ENCODE measurements at places on chromosomes 1 and 21. TPM values are rescaled to one million over a fixed set of nuclear protein-coding genes. Genes with fewer than 3 reads are reported as not detected.

Gene UBE2G2
- 62.0 TPM for total RNA-seq

Gene TYW3
- total RNA-seq, result 21.1 TPM

Gene COL8A2
- 3.8 TPM for total RNA-seq

Gene OR2L3
- total RNA-seq, result not detected

Gene PRAMEF25
- total RNA-seq, result not detected

Gene SMIM11
- total RNA-seq, result 13.1 TPM

Gene IGFN1
- not detected for total RNA-seq

Gene TMEM240
- total RNA-seq, result 4.6 TPM

Gene SLC26A9
- 11.3 TPM for total RNA-seq

DNA sequence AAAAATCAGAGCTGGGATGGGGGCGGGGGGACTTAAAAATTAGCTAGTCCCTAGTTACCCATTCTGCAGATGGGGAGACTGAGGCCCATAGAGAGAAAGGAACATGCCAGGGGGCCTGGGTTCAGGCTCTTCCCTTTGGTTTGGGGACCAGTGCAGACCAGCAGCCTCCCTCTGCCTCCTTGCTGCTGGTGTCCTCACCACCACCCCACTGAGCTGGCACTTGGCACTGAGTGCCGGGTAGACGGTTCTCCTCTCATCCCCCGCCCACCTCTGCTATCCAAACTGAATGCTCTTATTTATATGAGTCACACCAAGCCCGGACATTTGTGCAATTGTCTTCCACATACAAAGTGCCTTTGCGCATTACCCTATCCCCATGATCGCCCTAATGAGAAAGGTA is 39.2 kb downstream of the CAMK2N1 start:
- no peak for DNase-seq

DNA sequence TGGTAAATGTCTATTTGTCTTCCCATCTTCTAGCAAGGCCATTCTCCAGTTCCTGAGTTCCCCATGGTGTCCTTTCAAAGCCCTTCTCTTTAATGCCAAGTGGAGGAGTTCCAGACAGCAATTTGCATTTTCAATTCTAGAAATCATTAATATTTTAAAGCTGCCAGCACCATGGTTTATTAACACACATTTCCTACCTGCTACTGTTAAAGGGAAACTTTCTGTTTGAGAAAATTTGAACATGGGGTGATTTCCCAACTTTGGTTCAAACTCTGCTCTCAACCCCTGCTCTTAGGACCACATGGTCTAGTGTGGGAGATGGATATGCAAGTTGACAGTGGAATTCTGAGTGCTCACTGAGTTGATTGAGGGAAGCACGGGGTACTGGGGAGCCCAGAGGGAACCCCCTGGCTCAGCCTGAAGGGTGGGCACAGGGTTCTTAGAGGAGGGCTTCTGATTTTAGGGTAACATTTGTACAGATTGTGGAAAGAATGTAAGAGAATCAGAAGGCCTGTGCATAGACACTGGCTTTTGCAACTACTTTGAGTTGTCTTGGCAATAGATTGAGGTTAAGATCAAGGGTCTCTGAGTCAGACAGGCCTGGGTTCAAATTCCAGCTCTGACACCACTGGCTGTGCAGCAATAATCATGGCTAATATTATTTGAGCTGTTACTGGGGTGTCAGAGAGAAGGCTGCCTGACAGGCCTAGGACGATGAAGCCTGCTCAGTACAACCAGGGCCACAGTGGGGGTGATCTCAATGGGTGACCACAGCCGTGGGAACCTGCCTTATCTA is 97.8 kb downstream of the BEND5 start:
- no peak for DNase-seq

GRCh38 chr1:115908565-115909274 is 67.6 kb upstream of the SLC22A15 start:
- no peak for DNase-seq

GRCh38 chr1:221598122-221598521 is 143.8 kb downstream of the DUSP10 start:
- DNase-seq, result no peak

- no peak for DNase-seq
Observed at GRCh38 chr1:35680271-35680670, 38.4 kb downstream of the C1orf216 start.

- no peak for DNase-seq
Observed at GRCh38 chr1:91891454-91891853, 5.5 kb upstream of the TGFBR3 start.

- DNase-seq, result no peak
Observed at GRCh38 chr1:176577646-176578197, 114.7 kb downstream of the PAPPA2 start.

GRCh38 chr21:24729568-24729967 is 877.7 kb downstream of the MRPL39 start:
- DNase-seq, result no peak

DNA sequence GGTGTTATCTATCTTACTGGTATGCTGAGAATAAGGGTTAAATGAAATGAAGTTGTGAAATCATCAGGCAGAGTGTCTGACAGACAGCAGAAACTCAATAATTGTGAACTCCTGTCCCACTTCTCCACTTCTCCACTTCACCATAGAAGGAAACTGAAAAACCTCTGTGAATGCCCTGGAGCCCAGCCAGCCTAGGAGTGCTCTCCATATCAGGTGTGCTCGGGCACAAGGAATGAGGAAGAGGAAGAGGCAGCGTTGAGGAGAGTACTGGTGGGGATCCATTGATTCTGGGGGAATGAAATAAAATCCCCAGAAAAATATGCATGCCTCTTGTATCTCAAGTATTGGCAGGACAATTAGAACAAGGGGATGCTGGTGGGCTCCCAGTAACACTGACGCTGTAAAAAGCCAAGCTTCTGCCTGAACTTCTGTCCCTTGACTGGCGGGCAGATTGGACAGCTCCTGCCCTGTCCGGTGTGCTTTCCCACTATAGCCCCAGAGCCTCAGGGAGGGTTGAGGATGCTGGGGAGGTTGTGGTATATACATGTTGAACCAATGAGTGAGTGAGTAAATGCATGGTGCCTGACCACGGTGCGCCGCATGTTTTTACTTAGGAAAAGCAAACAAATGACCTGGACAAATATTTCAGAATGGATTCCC is 47.7 kb downstream of the NMNAT2 start:
- no peak for DNase-seq

DNA sequence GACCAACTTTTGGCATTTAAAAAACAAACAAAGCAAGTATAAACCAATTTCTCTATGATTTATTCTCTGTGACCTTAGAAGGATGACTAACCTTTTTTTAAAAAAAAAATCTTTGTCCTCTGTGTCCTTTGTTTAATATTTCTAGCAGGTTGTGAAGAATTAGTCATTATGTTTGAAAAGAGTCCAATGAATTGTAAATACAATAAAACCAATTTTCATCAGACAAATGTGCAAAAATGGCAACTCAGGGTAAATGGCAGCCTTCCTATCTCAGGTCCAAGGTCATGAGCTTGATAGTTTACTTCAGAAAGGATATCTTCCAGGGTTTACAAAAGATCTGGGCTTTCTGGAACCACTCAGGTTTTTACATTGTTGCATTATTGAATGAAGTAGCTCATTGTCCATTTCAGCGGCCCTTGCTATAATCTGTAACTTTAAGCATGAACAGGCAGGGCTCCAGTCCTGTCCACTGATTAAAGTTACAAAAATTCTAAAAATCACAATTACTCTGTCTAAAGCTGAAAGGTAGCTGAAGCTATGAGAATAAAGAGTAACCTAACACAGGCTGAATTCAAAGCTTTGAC is 11.7 kb upstream of the MAP3K21 start:
- DNase-seq, result no peak

GRCh38 chr1:230139741-230140140 is 72.7 kb downstream of the GALNT2 start:
- DNase-seq, result no peak

- DNase-seq, result no peak
Observed at GRCh38 chr1:20037877-20038276, 32.1 kb upstream of the PLA2G5 start.

- DNase-seq, result no peak
Observed at GRCh38 chr1:50505427-50505826, 82.2 kb upstream of the DMRTA2 start.

DNA sequence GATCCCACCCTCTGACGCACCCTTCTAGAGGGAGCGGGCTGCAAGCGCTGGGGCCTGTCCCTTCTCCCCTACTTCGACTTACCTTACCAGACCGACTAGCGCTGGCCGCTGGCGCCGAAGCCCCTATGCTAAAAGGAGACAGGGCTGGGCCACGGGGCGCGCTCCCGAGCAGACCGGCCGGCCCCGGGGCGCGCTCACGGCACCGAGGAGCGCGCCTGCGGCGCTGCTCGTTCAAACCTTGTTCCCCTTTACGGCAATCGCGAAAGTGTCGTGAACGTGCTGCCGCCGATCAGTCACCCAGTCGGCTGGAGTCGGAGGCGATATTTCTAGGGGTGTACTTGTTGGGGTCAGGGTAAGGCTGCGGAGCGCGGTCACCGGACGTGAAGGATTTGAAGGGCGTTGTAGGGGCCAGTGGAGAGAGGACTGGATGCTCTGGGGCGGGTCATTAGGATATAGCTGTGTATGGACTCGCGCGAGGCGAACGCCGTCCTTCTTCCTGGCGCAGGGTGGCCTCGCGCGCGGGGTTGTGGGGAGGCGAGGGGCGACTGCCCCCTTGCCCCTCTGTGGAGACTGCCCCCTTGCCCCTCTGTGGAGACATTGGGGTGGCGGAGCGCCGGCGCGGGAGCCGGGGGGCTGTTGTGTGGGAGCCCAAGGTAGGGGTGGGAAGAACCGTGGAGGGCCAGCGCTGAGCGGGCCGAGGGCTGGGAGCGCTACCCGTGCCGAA is at the start of the genes CEPT1 and DRAM2:
Gene CEPT1, plus strand, starts transcription at position 268 of the 724 bp plus-strand sequence. CDS start 7,492 bp downstream, outside the sequence.
Gene DRAM2, minus strand, starts transcription at position 138 of the 724 bp plus-strand sequence. CDS start 8,539 bp downstream, outside the sequence.
- peak; percentile 99 for DNase-seq

GRCh38 chr1:200409203-200409760 is 554 bp downstream of the ZNF281 start:
- peak; percentile 44 for DNase-seq

DNA sequence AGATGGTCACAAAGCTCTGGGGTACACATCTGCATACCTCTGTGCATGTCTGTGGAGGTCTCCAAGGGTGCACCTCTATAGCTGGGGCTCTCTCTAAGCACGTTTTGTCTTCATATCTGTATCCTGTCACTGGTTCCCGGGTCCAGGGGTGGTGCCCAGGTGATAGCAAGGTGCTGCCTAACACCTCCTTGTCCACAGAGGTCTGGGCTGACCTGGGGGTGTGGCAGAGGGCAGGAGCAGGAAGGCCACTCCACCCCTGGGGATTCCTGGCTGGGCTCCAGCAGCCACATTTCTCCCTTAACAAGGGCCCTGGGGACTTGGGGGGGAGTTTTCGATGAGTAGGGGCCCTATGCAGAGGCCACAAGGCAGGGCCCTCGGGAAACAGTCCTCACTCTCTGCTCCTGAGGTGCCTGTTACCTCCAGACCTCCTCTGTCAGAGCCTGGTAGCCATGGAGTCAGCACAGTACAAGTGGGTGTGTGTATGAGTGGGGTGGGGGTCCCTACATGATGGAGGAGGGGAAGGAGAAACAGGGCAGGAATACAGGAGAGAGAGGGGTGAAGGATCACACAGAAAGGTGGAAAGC is 7.0 kb upstream of the CDCP2 start:
- DNase-seq, result no peak

- DNase-seq, result no peak
Observed at GRCh38 chr1:185014941-185015340, 30.4 kb upstream of the RNF2 start.

DNA sequence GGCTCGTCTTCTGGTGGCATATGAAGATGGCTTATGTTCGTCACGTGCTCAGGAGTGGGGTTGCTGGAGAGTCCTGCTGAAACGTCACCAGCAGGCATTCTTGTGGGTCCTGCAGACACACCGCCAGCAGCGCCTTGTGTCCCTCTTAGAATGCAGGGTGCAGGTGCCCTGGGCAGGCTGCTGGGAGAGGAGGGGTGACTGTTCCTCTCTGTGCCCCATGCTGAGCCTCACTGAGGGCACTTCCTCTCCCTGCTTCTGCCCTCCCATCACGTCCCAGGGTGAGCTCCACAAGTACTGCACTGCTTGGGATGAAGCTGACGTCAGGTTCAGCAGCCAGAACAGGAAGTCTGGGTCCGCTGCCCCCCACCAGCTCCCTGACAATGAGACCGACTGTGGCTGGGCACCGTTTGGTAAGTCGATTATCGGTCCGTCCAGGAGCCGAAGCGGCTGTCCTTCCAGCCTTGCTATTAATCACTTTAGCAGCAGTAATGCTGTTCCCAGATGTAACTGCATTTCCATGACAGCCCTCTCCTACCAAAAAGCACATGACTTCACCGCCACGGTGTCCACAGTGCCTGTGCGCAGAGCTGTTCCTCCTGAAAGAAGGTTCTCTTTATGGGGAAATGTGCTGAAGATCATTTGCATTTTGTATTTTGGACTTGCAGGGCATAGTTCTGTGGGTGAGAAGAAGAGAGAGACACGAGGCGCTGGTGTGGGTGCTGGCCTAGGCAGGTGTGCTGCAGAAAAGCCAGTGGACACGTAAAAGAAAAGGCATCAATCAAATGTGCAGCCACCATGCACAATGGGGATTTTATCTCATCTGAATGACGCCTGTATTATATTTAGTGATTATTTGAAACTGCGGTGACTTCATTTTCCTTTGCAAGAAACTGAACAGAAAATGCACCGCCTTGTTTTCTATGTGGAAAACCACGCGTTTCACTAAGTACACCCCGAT is 21.0 kb downstream of the SLC37A1 start:
- no peak for DNase-seq

Data from left cardiac atrium (tissue), 4 donors.